Stimulated activated CD4-positive, alpha-beta T cell treated with anti-CD3 and anti-CD28 coated beads, Interleukin-4, amount 100 ng/mL, for 24 hours (primary cell): ENCODE measurements at places on chromosomes 6 and 20.
A peak's percentile ranks its signal among the peaks of the same experiment; 100 is the strongest.

- peak; percentile 57 for DNase-seq
Measured at GRCh38 chr20:46132705-46133120, 14.6 kb downstream of the CD40 start.

- no peak for DNase-seq
Measured at GRCh38 chr6:19836799-19837510, at the start of gene ID4. Gene ID4 (plus strand): TSS chr6:19837370. CDS start chr6:19837755, 385 bp downstream.

DNA sequence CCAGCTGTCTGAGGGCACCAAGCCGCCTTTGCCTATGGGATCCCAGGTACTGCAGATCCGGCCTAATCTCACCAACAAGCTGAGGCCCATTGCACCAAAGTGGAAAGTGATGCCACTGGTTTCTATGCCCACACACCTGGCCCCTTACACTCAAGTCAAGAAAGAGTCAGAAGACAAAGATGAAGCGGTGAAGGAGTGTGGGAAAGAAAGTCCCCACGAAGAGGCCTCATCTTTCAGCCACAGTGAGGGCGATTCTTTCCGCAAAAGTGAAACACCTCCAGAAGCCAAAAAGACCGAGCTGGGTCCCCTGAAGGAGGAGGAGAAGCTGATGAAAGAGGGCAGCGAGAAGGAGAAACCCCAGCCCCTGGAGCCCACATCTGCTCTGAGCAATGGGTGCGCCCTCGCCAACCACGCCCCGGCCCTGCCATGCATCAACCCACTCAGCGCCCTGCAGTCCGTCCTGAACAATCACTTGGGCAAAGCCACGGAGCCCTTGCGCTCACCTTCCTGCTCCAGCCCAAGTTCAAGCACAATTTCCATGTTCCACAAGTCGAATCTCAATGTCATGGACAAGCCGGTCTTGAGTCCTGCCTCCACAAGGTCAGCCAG is 283.0 kb downstream of the TSHZ2 start:
- peak; percentile 25 for DNase-seq

- no peak for DNase-seq
Measured at GRCh38 chr6:48069280-48069679, 41.7 kb downstream of the PTCHD4 start.

DNA sequence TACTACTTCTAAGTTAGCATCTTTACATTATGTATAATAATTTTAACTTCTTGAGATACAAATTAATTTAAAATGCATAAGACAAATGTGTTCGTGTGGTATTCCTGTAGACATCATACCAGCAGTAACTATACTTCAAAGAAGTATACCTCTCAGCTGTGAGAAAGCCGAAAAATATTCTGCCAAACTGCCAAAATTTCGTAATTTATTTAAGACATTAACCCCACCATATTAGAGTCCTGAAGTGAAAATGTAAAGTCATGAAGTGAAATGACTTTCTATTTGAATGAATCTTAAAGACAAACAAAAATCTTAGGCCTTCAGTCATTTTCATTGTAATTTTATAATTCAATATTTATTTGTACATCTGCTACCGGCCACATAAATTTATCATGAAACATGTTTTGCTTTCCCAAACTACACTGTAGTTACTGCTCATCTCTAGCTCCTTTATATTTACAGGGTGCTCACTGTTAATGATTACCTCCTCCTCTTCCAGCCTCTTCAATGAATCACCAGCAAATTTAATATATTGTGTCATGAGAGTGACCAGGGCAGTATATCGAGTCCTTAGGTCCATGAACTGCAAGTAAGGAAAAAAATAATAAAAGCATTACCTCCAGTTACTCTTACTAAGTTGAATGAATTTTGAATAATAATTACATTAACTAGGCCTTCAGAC is 18.5 kb downstream of the DST start:
- DNase-seq, result no peak

- DNase-seq, result no peak
Measured at GRCh38 chr20:967796-968742, 34.0 kb downstream of the RSPO4 start.

DNA sequence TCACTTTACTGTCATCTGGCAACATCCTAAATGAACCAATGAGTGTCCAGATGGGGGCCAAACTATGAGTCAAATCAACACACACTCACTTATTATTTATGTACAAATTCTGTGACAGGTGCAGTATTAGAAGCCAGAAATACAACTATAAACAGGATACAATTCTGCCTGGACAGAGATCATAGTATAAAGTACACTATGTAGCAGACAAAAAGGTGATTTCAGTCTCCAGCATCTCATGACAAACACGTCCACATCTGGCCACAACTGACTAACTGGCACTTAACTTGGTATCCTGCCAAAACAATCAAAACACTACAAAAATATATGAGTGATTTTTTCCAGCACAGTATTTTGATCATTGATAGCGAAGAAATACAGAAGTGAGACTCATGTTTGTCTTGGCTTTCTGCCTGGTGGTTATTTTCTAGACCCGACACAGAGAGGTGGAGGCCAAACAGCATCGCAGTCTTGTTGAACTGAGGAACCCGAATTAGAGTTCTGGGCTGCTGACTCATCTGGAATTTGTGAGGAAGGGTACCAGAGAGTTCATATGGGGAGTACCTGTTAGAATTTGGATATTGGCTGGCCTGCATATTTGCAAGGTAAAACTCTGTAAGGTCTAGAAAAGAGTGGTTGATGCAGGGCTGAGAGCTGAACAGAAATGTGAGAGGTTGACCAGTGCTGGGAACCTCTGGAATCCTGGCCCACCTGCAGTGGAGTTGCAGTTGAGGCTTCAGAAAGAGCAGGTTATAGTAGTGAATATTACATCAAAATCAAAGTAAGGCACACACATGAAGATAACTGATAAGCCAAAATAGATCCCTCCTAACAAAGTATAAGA is 475.2 kb downstream of the PTPRT start:
- DNase-seq, result no peak

GRCh38 chr6:151747896-151748295 is 59.6 kb upstream of the ESR1 start:
- DNase-seq, result no peak

DNA sequence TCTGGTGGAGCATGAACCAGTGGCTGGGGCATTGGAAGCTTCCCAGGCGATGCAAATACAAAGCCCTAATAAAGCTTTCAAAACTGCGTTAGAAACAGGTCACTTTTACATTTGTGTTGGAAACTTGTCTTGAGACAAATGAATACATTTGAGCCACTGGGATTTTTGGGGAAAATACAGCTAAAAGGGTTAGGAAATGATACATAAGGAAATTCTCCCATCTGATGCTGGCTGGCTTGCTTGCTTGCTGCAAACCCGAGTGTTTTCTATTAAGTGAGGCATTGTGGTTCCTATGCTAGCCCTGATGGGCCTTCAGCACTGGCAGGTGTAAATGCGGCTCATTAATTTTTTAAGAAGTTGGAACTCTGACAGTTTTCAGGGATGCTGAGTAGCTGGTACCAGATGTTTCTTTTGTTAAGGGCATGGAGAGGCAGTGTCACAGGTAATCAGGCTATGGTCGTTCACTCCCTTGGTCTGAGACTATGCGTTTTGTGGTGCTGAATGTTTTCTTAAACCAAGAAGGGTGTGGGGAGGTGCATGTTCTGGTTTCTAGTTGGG is 35.2 kb downstream of the RREB1 start:
- DNase-seq, result no peak

DNA sequence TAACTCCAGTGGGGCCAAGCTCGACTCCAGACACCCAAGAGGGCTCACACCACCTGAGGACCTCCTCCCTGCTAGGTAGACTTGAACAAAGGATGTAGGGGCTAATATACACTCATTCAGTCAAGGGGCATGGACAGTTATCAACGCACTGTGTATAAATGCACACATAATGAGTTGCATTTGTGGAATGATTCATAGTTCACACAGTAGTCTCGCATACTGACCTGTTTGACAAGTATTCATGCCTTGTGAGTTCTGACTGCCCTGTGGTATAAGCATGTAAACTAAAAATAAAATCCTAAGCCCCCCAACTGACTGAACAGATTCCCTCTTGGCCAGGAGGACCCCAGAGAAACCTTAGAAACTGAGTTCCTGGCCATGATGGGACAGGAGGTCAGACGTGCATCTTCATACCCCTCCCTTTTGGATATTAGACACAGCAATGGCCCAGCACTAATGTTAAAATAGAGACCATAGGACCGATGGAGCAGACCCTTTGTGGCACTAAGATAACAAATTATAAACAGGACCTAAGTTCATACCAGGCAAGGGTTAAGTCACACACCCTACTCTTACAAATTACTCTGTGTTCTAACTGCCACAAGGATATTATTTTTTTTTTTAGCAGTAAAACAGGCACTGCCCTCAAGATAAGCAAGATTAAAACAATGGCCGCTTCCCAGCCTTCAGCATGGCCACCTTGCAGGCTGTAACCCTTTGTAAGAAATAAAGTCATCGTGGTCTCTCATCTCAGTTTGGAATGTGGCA is 124.4 kb downstream of the TTLL2 start:
- no peak for DNase-seq
